ENCODE measurements at places on chromosomes 2 and 18.
A peak's percentile ranks its signal among the peaks of the same experiment; 100 is the strongest.

DNA sequence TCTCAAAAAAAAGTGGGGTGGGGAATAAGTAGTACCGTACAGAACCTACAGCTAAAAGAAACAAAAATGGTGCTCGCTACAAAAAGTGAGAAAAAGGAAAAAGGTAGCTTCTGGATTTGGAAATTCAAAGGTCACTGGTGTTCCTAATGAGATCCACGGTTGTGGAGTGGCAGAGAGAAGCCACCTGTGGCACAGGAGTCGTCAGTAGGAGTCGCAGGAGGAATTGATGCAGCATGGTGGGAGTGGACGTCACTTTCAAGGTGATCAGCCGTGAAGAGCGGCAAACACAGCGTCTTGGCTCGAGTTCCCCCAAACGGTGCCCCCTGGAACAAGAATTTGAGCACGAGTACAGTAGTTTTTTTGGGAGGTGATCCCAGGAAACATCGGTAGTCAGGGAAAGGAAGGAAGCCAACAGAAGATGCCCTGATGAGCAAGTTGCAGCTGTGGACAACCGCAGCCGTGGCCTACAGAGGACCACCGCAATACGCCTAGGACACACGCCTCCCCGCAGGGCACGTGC, 1.4 kb upstream of the TTL start:
- peak; percentile 9 for DNase-seq

DNA sequence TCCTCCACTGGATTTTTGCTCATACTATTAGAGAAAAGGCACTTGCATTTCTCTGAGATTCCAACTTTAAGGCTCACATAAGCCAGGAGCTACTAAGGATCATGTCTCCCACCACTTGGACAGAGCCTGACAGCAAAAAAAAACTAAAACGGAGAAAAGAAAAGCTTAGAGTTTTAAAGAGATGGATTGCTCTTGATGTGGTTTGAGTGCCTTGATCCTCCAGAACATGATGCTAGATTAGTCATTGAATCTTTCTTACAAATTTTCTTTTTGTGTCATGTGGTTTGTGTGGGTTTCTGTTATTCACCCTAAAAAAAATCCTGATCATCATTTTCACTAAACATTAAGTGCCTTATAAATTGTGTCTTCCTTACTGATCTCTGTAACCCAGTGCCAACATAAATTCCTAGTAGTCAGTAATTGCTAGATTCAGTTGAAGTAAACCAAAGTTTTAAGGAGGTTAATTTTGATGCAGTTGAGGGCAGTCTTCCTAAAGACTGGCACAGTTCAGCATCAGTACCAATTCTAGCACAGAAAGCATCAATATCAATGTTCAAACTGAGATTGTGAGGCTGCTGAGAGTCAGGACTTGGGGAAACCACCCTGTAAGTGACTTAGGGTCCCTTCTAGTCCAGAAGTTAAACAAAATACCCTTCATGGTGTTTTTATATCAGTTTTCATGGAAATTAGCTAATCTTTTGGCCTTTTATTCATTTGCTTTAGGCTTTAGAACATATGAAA, 206.3 kb downstream of the RAD51AP2 start:
- DNase-seq: no peak

- DNase-seq: no peak
These were observed 38.8 kb upstream of the ERMN start for GRCh38 chr2:157364257-157364974.

GRCh38 chr18:35661483-35662146, 80.1 kb downstream of the GALNT1 start:
- DNase-seq: no peak

GRCh38 chr2:238064376-238064775, 3.6 kb downstream of the SCLY start:
- DNase-seq: no peak
